ENCODE measurements at places on chromosomes 3 and 15.

- no peak for DNase-seq
Observed at GRCh38 chr3:4271834-4272233, 31.3 kb upstream of the SETMAR start.

GRCh38 chr3:100802126-100802525 is 92.8 kb downstream of the TFG start:
- no peak for DNase-seq

GRCh38 chr15:95770196-95770595 is 560.3 kb upstream of the NR2F2 start:
- DNase-seq: no peak

DNA sequence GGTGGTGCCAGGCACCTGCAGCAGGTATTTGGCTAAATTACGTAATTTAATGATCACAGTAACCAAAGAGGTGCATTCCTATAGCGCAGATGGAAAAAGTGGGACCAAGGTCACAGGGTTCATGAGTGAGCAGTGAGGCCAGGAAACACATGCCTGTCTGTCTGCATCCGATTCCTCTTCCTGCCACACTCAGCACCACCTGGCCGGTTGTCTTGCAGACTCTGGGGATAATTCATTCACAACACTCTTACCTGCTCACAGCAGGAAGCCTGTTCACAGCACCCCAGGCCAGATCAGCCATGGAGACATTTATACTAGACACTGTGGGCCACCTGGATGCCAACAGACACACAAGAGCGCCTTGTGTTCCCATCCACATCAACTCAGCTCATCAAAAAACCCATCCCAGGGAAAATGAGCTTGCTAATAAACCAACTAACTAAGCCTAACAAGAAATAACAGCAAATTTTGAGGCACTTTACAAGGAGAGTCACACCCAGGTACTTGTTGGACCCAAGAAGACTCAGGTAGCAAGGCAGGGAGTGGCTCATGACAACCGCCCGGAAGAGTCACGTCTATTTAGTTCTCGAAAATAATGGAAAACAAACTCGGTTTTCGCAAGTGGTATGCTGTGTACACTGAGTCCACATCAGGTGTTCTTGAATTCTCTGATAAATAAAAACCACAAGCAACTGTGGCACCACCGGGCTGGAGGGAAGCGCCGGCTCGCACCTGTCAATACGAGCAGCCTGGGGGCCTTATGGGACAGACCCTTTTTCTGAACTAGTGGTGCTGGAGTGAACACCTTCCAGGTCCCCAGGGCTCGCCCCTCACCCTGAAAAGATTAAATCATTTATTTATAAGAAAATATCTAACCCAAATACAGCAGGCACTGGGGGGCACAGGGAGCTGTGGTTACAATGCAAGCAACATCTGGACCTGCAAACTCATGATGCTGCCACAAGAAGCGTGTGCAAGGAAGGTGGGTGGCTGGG is 40.5 kb downstream of the FAM174B start:
- DNase-seq: no peak

GRCh38 chr3:122488262-122488973 is 26.3 kb downstream of the KPNA1 start:
- DNase-seq: no peak

- no peak for DNase-seq
Observed at GRCh38 chr3:58041826-58042324, 33.7 kb downstream of the FLNB start.

- no peak for DNase-seq
Observed at GRCh38 chr3:185866995-185867394, 42.2 kb upstream of the IGF2BP2 start.

GRCh38 chr3:187025656-187026316 is 95.5 kb downstream of the ST6GAL1 start:
- DNase-seq: no peak

GRCh38 chr3:11005686-11006256 is 13.2 kb downstream of the SLC6A1 start:
- DNase-seq: no peak

- no peak for DNase-seq
Observed at GRCh38 chr3:183038757-183039156, 58.4 kb upstream of the DCUN1D1 start.

DNA sequence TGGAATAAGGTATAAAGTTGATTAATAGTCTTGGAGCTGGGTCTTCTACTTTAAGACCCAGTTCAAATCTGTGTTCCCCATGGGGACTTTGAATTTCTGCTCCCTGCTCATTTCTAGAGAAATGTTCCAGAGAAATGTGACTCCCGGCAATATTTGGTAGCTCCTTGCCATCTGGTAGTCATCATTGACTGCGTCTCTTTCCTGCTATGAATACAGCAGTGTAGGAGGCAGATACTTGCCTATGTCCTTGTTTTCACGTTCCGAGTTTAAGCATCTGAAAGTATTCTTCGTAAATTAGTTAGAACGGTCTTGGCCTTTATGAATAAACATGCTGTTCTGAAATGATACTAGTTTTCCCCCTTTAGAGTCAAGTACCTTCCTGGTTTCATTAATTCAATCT is 352.9 kb downstream of the PTPRG start:
- no peak for DNase-seq

- no peak for DNase-seq
Observed at GRCh38 chr15:62931650-62932049, 110.9 kb upstream of the TPM1 start.

DNA sequence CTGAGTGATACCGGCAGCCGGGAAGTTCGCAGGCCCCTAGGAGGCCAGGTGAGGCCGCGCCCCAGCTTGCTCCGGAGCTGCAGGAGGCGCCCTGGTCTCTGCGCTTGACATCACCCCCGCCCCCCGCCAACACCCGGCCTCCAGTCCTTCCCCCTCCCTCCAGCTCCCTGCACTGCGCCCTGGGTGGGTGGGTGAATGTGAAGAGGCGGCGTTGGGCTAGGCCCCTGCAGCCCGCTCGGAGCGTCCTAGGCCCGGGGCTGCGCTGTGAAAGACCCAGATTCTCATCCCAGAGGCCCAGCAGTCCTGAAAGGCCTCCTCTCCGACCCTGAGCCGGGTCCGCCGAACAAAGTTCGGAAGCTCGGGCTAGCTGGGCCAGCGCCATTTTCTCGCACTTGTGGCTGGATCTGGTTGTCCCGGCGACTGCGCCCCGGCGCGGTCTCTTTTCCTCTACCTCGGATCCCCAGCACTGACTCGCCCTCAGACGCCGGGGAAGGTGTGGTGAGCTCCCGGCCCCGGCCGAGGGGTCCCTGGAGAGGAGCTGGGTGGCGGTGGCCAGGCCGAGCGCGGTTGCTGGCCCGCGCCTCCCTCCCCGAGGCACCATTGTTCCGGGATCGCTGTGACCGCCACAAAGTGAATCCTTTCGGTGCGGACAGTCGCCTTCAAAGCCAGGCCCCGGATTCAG is 12.9 kb downstream of the ZIC4 start:
- no peak for DNase-seq

DNA sequence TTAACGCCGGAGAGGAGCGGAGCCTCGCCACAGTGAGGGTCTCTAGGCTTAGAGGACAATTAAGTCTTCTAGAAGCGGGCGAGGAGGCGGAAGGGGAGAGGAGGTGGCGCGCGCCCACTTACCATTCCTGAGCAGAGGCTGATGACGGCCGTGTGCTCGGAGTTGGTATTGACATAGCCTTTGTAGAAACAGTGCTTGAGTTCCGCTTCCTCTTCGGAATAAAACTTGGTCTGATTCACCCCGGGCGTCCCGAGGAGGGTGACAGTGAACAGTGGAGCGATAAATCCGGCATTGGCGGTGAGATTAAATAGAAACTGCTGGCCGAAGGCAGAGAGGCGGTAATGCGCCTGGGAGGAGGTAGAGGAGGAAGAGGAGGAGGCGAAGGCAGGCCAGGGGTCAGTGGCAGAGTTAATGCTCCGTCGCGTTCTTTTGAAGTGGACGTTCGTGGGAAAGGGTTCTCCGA is 1.3 kb downstream of the ADAMTS9 start:
- DNase-seq: no peak

- no peak for DNase-seq
Observed at GRCh38 chr3:182487143-182487542, 306.2 kb upstream of the ATP11B start.

- DNase-seq: no peak
Observed at GRCh38 chr3:74603292-74603691, 11.2 kb downstream of the CNTN3 start.

- no peak for DNase-seq
Observed at GRCh38 chr15:87724330-87724729, 532.2 kb downstream of the NTRK3 start.

- DNase-seq: peak; percentile 46
Observed at GRCh38 chr3:13011573-13012220, 61.5 kb downstream of the IQSEC1 start.

DNA sequence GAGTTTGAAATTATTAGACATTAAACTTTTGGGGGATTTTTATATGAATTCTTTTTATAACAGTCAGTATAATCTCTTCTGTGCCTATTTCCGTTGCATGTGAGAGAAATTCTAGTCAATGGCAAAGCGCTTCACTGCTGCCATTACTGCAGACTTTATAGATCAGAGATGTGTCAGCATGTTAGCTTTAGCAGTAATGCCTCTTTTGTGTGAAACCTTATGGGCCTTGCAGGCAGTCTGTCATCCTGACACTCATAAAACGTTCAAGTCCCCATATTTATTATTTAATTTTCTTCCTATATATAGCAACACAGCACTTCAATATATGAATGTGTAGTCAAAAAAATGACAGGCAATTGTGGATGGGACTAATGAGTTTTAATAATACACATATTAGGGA is 191.0 kb downstream of the NLGN1 start:
- DNase-seq: no peak

GRCh38 chr3:115788921-115789470 is 165.7 kb downstream of the GAP43 start:
- no peak for DNase-seq

DNA sequence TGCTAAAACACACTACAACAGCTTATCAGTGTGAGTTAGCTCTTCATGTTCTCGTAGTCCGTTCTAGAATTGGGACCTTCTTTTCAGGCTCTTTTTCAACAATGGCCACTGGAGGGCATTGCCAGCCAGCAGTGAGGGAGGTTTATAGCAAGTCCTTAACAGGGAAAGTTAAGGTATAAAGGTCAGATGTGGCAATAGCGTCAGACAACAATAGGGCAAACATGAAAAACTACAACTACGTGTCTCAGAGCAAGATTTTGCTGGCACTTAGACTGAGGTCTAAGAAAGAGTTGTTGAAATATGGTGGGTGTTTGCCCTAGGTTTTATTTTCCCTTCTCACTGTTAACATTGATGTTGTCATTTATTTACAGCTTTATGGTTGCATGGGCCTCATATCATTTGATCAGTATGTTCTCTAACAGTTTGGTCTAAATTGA is 161.4 kb downstream of the GMNC start:
- DNase-seq: no peak

GRCh38 chr15:53589520-53590057 is 169.9 kb downstream of the WDR72 start:
- DNase-seq: no peak

GRCh38 chr15:92048739-92049138 is 195.2 kb downstream of the SLCO3A1 start:
- DNase-seq: no peak

- no peak for DNase-seq
Observed at GRCh38 chr3:129645286-129645685, 38.8 kb upstream of the PLXND1 start.

DNA sequence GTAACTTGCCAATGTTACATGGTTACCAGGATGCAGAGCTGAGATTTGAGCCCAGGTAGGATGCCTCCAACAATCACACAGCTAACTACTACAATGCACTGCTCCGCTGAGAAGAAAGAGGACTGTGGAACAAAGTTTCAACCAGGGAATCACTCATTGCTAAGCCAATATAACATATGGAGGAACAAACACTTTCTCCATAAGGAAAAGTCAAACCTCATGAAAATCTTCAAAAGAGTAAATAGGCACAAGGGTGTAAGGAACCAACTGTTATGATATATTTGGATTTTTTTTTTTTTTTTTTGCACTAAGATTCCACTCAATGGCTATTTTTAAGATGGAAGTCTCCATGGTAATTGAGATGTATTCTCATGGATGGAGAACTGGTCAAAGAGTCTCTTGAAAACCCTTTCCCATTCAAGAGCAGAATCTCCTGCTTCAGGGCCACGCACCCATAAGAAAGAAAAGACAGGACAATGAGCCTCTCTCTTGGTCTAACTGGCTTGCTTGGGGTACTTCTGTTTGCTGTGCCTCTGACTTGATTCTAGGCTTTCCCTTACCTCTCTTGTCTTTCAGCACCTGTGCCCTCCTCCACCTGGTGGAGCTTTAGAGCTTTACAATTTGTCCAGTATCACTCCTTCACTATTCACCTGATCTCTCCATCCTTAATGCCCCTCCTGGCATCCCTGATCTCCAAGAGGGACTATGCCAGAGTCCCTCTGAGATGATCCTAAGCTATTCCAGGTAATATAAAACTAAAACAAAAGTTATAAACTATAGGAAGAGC is 252.8 kb downstream of the NTRK3 start:
- no peak for DNase-seq

- DNase-seq: no peak
Observed at GRCh38 chr3:143207338-143207961, 87.9 kb downstream of the CHST2 start.

GRCh38 chr3:72099326-72100079 is 314.6 kb upstream of the PROK2 start:
- no peak for DNase-seq

GRCh38 chr3:98021830-98022560 is 13.1 kb downstream of the GABRR3 start:
- no peak for DNase-seq

GRCh38 chr3:171837698-171838097 is 5.5 kb upstream of the TMEM212 start:
- DNase-seq: no peak

- no peak for DNase-seq
Observed at GRCh38 chr3:136835089-136835812, 16.3 kb downstream of the SLC35G2 start.

DNA sequence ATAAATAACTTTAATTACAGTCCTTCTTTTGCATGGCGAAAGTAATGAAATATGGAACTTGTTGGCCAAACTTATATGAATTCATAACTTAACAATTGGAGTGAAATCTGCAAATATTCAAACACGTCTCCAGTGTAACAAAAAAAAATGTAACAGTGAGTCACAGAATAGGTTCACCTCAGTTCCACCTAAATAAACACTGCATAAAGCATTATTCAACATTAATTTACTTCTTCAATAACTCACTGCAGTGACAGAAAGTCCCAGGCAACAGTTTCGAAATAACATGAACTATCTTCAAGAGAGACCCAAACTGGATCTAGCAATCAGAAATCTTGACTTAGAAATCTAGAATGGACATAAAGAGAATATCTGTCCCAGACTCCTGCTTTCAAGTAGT is 75.6 kb downstream of the GMNC start:
- no peak for DNase-seq

- DNase-seq: no peak
Observed at GRCh38 chr3:194305356-194306108, 45.6 kb downstream of the CPN2 start.

Measured in stimulated activated CD4-positive, alpha-beta T cell treated with anti-CD3 and anti-CD28 coated beads, Interleukin-1b, Interleukin-23, amount 100 ng/mL, for 1 hour (primary cell).